Fibroblast of skin of right biceps (primary cell): ENCODE measurements at places on chromosomes 13 and 19.
A peak's percentile ranks its signal among the peaks of the same experiment; 100 is the strongest.

DNA sequence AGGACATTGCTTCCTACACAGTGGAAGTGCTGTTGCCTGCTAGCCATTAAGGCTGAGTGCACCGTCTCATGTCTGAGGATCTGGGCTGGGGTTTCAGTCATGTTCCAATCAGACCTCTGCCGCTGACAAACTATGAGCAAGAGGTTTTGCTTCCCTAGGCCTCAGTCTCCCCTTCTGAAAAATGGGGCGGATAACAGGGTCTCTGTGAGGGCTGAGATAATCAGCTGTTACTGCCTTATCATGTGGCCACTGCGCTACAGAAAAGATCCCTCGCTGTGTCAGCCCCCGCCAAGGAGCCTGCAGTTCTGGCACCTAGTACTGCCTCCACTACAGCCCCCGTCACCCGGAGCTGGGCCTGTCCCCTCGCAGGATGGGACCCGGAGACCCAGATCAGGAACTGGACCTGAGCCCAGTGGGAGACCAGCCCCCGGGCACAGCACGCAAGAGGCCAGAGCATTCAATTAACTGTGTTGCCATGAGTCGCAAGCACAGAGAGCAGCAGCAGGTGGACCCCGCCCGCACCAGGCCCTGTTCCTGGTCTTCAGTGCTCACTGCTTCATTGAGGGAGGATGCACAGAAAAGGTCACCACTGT is 3.0 kb upstream of the PNKP start:
- no peak for DNase-seq

DNA sequence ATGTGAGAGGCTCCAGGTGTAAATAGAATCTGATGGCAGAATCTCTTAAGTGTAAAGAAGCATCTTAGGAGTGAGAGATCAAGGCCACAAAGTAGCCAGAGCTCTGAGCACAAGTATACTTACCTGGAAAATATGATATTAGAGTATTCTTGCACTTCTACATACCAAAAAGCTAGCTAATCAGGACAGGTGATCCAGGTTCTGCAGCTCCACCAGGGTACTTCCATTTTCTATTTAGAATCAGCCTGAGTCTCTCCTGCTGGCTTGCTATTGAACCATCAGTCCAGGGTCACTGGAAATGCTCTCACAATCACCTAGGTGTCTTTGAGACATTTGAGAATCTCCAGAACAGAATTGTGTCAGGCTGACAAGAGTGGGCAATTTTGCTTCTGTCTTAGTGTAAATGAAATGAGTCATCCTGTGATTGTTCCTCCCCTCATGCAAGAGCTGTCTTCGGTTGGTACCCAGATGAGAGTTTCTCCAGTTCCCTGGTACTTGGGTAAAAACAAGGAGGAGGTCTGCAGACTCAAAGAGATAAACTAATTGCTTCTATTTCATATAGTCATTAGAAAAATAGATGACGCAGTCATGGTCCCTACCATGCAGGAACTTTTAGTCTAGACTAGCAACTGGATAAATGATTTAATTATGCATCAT is 14.6 kb downstream of the ZNF254 start:
- DNase-seq: no peak

- peak; percentile 81 for DNase-seq
Observed at GRCh38 chr19:23116802-23117571, at the start of gene ZNF730. Gene ZNF730, plus strand, starts transcription at chr19:23117025. Its CDS starts 149 bp downstream, at chr19:23117174.

DNA sequence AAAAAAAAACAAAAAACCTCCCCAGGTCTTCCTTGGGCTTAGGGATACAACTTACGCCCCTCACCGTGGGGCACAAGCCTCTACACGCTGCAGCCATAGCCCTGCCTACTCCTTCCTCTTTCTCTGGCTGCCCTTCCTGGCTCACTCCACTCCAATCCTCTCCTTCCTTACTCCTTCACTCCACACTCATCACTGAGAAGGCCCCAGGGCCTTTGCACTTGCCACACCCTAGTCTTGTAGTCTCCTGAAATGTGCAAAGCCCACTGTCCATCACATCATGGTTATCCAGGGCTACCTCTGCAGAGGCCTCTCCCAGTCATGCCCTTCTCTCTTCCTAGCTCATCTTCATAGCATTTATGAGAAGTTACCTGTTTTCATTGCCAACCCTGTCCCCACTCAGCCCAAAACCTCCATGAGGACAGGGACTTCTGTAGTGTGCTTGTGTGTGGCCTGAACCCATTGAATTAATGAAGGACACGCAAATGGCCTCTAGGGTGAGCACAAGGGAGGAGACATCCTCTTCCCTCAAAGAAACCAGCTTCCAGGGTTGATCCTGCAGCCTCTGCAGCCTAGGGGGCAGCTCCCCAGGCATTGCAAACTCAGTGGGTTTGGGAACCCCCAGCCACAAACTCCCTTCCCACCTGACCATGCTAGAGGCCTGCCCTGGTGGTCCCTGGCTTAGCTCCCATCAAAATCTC is 7.9 kb upstream of the HSH2D start:
- no peak for DNase-seq

GRCh38 chr13:111640006-111640405 is 319.6 kb downstream of the TEX29 start:
- DNase-seq: no peak

DNA sequence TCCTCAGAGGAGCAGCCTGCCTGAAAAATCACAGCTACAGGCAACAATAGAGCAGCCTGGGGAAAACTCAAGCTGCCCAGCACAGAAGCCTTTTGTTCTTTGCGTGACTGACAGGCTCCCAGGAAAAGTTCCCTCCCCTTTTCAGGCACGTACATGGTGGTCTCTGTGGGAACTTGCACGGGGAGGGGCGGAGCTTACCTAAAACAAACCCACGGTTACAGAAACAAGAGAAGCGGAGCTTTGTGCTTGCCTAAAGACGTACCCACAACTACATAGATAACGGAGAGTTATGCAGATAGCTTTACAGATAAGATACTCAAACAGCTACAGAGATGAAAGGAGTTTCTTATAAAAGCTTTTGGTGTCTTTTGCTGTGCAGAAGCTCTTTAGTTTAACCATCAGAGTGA is 11.4 kb downstream of the ETFB start:
- DNase-seq: no peak

- DNase-seq: no peak
Observed at GRCh38 chr13:41919741-41920487, 41.0 kb downstream of the VWA8 start.

DNA sequence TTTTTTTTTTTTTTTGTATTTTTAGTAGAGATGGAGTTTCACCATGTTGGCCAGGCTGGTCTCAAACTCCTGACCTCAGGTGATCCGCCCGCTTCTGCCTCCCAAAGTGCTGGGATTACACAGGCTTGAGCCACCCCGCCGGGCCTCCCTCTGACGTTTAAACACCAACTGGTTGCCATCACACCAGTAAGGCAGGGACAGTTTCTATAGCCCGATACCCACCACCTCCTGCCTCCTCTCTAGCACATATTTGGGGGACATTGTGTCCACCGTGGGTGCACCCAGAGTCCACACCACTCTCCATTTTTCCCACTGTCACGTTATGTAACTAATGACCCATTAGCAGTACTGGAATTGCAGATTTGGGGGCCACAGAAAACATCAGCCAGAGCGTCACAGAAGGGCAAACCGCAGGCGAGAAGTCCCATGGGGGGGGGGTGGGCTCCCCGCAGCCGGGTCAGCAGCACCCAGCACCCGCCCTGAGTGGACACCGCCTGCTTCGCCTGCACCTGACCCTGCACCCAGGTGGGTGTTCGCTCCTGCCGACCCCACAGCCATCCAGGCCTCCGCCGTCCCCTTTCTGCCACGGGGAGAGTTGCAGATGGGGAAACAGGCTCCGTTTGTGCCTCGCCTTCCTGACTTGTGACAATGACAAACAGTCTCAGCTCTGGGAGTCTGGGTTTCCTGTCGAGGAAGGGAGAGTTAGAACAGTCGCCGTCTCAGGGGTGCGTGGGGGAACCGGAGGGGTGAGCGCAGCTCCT is 3.6 kb downstream of the ONECUT3 start:
- DNase-seq: no peak

DNA sequence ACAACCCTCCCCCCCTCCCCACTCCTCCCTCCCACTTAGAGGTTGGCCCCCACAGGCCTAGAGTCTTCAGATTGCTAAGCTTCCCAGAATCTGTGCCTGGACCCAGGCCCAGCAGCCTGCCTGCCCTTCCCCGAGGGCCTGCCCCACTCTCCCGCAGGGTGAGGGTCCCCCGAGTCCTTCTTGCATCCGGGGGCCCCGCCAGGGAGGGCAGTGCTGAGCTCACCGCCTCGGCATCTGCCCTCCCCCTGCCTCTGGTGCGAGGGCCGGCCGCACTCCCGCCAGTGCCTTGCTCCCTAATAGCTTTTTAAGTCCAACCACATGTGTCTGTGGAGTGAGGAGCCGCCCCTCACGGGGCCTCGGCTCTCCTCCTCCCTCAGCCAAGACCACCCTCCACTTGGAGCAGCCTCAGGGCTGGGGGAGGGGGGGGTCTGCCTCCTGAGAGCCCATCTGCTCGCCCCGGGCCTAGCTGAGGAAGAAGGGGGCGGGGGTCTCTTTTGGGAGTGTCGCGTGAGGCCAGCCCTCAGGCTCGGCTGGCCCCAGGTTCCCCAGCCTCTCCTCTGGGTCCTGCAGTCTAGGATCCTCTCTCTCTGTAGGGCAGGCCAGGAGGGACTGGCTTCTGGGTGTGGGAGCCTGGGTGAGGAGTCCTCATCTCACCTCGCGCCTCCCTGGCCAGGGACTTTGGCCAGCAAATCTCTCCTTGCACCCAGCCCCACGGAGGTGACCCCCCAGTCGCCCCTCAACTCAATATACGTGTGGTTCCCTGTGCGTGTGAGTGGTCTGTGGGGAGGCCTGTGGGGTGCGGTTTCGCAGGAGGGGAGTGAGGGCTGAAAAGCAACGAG is 47.2 kb downstream of the LYL1 start:
- DNase-seq: peak; percentile 98

DNA sequence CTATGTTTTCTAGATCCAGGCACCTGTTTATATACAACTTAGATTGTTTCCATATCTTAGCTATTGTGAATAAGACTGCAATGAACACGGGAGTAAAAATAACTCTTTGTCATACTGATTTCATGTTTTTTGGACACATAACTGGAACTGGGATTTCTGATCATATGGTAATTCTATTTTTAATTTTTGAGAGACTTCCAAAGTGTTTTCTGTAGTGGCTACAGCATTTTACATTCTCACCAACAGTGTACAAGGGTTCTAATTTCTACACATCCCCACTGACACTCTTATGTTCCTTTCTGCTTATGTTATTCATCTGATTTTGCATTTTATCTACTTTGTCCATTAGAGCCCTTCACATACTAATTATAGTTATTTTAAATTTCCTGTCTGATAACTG is 1152.9 kb downstream of the SLITRK1 start:
- DNase-seq: no peak

DNA sequence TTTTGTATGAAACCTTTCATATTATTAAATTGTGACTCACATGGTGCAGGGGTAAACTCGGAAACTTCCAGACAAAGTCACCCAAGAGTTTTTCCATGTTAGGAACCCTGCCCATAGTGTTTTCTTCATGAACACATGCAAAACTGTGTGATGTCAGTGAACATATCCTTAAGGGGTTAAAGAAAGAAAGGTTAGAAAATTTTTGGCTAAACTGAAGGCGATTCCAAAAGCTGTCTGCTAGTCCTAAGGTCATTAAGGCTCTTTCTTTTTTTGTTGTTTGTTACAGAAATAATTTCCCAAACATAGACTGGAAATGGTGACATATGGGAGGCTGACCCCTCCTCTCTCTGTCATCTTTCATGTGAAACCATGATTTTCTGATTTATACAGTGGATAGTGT is 271.9 kb downstream of the DNAJC15 start:
- DNase-seq: no peak

GRCh38 chr19:36254848-36255247 is 39.9 kb downstream of the ZNF146 start:
- DNase-seq: no peak

GRCh38 chr13:28671126-28671792 is 12.3 kb downstream of the POMP start:
- DNase-seq: no peak

DNA sequence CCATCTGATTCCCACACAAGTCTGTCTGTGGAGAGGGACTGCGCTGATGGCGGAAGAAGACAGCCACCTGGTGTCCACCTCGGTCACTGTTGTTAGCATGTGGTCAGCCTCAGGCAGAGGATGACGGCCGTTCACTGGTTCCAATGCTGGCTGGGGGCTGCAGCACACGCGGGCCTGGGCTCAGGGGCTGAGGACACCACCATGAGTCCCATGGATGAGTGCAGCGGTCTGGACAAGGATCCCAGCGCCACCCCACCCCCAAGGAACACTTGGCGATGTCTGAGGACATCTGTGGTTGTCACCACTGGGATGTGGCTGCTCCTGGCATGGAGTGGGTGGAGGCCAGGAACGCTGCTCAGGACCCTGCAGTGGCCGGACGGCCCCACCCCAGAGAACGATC is 10.9 kb downstream of the DPP9 start:
- no peak for DNase-seq

DNA sequence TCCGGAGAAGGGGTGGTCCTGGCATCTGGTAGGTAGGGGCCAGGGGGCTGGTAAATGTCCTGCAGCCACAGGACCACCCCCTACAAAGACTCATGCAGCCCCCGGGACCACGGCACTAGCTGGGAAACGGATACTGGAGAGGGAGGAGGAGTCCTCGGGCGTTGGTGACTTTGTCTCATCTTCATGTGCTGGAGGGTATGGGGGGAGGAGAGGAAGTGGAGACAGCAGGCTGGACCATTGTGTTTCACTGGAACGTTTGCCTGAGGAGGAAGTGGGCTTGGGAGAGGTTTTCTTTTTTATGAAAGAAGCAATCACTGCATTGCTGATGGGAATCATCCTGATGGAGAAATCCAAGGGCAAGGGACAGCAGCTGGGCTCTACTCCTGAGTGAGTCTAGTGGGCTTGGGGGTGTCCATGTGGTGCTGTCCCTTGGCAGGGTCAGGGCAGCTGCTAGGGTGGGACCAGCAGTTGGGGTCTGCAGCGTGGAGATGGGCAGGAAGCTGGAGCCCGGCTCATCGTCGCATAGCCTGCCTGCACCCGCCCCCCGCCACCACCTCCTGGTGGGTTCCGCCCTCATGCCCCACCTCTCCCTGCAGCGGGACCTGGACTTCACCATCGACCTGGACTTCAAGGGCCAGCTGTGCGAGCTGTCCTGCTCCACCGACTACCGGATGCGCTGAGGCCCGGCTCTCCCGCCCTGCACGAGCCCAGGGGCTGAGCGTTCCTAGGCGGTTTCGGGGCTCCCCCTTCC is 1.7 kb upstream of the ADM5 start:
- DNase-seq: no peak

DNA sequence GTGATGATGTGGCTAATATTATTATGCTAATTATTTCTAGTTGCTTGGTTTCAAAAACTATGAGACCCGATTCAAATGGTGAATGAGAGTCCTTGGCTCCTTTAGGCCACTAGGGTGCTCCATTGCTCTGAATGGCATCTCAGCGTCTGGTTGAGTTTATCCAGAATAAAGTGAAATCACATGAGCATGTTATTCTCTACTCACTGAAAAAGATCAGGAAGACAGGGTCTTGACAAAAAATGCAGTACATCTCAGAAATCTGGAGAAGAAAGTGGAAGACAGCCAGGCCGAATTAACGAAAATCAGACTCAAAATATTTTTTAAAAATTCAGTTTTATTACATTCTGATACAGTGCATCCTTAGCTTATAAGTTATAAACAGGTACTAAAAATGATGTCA is 516.2 kb downstream of the MYO16 start:
- DNase-seq: peak; percentile 75

- DNase-seq: peak; percentile 33
Observed at GRCh38 chr13:41075034-41075433, 13.7 kb downstream of the WBP4 start.

GRCh38 chr13:106569233-106570095 is 1.5 kb upstream of the ARGLU1 start:
- no peak for DNase-seq
